ENCODE measurements at places on chromosomes 5 and 9. TPM values are rescaled to one million over a fixed set of nuclear protein-coding genes. Genes with fewer than 3 reads are reported as not detected.

The PTGDS gene
- 111 TPM for total RNA-seq

The PCDHGA10 gene
- total RNA-seq, result 7.4 TPM

The SPATA31C1 gene
- not detected for total RNA-seq

The CCDC171 gene
- 4.5 TPM for total RNA-seq

The CNTLN gene
- total RNA-seq, result 10.6 TPM

The PLCXD3 gene
- 4.5 TPM for total RNA-seq

The HTR1A gene
- 1.8 TPM for total RNA-seq

The NR6A1 gene
- 5.0 TPM for total RNA-seq

The MSX2 gene
- 29.5 TPM for total RNA-seq

The SV2C gene
- 0.60 TPM for total RNA-seq

The IL4 gene
- not detected for total RNA-seq

The FOXD1 gene
- 1.1 TPM for total RNA-seq

The TTC33 gene
- 12.6 TPM for total RNA-seq

The TOR4A gene
- 15.4 TPM for total RNA-seq

The CSNK1G3 gene
- total RNA-seq, result 66.0 TPM

The TAF11L5 gene
- not detected for total RNA-seq

The UBE2QL1 gene
- total RNA-seq, result 0.49 TPM
